CD4-positive, alpha-beta T cell (primary cell): ENCODE measurements at places on chromosomes 1 and 21. TPM values are rescaled to one million over a fixed set of nuclear protein-coding genes. Genes with fewer than 3 reads are reported as not detected.
A peak's percentile ranks its signal among the peaks of the same experiment; 100 is the strongest.

Gene ARMH1
- total RNA-seq, result 79.9 TPM

Gene CD48
- total RNA-seq, result 395 TPM

Gene PGLYRP3
- total RNA-seq, result not detected

Gene CAPZB
- 173 TPM for total RNA-seq

Gene EPS8L3
- total RNA-seq, result not detected

Gene WRAP73
- total RNA-seq, result 22.7 TPM

DNA sequence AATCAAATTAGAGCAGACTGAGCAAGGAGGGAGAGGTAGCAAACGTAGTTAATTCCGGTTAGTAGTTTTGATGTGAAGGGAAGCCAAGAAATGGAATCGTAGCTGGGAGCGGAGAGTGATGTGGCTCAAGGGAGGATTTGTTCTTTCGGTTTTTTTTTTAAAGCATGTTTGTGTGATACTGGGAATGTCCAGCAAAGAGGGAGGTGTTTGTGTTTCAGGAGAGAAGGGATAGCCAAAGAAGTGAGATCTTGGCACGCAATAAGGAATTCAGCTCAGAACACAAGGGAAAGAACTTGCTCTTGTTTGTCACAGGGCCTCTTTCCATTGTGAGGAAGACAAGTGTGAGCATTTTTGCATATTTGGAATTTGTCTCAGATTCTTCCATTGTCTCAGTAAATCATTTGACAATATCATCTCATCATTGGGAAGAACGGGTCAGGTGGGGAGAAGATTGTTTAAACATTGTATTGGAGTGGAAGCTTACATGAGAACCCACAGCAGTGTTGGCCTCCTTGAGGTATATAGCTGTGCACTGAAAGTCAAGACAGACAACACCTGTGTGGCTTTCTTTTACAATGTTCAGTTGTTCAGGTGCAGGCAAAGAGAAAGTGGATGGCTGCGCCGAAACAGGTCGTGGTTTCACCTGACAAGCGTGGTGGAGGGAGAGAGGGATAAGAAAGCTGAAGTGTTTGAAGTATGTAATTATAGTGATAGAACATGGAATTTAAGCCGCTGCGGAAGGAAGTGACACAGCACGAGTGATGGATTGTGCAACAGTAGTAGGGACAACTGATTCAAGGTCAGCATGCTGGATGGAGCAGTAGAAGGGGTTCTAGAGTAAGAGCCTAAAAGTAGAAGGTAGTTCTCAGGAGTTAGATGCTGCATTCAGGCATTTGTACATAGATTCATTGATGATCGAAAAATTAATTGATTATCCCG is 25.4 kb downstream of the FMN2 start:
- no peak for DNase-seq

- peak; percentile 66 for DNase-seq
Measured at GRCh38 chr1:154386643-154387352, 18.3 kb upstream of the IL6R start.

DNA sequence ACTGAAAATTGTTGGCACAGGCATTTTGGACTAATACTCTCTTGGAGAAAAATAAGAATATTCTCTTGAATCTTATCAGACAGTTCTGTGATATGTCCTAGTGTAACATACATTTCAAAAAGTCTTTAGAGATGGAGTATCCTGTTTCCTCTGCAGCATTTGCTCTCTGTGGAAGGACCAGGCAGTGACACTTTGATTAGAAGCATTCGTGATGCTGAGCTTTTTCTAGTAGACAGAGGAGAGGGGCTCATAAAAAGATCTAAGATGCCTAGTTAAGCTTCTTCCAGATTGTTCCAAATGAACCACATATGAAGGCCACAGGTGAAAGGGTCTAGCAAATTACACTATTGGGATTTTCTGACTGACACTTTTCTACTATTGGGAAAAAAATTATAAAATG is 120.3 kb downstream of the C1orf21 start:
- DNase-seq, result no peak

DNA sequence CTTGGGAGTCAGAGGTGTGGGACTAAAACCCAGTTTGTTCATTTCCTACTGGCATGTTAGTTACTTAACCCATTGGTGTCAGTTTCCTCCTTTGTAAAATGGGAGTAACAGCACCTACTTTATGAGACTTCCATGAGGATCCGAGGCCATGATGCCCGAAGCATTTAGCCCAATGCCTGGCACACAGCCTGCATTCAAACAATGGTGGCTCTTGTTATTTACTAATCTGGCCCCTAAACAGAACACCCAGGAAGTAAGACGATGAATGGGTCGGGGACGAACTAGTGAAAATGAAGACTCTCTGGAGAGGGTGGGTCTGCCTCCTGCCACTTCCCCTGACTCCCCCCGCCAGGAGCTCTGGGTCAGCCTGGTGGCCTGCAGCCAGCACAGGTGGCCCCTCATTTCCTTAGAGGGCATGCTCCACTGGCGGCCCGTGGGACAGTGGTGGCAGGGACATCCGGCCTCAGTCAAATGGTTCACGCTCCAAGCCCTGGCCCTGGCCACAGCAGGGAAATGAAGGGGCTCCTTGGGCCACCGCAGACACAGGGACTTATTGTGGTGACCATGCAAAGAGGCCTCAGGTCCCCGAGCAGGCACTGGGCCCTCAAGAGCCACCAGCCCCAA is 9.5 kb upstream of the TAS1R2 start:
- no peak for DNase-seq

DNA sequence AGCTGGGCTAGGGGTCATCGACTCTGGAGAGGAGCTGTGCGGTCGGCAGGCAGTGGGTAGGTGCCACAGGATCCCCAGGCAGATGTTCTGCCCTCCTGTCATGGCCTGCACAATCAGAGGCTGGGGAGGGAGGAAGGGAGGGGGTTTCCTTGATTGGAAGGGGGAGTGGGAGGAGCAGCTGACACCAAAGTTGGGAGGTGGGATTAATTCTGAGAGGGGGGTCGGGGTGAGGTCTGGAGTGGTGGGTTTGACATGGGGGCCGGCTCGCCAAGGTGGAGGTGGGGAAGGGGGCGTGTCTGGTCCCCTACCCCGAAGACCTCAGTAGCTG is 651 bp upstream of the HPCA start:
- no peak for DNase-seq

DNA sequence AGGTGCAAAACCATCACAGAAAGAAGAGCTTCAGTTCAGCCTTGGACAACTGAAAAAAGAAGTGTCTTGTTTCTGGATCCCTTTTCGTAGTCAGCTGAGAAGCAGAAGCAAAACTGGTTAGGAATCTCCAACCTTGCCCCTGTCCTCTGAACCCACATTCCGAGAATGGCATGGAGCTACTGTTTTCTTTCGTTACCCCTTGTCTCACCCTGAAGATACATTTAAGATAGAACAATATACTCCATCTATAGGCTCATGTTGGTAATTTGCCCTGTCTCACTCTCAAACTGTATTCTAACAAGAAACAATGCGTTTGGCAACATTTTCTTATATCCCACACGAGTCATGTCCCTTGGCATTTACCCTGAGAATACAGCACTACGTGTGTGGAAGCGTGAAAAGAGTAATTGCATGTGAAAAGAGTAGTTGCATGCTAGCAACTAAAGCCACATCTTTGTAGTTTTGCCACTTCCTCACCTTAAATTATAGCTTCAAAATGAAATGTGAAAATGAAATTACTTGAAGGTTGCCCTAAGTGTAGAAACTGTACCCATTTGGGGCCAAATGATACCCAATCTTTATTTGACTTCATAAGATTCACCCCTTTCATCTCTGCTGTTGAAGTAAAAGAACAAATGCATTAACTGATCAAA is 5.3 kb downstream of the SLAMF7 start:
- no peak for DNase-seq

GRCh38 chr1:9164532-9164900 is 35.6 kb upstream of the GPR157 start:
- DNase-seq, result no peak

GRCh38 chr1:17816511-17816910 is 61.4 kb downstream of the ACTL8 start:
- no peak for DNase-seq

GRCh38 chr1:111468717-111469100 is 5.1 kb upstream of the C1orf162 start:
- no peak for DNase-seq

- DNase-seq, result no peak
Measured at GRCh38 chr1:237316352-237316751, 274.4 kb downstream of the RYR2 start.

DNA sequence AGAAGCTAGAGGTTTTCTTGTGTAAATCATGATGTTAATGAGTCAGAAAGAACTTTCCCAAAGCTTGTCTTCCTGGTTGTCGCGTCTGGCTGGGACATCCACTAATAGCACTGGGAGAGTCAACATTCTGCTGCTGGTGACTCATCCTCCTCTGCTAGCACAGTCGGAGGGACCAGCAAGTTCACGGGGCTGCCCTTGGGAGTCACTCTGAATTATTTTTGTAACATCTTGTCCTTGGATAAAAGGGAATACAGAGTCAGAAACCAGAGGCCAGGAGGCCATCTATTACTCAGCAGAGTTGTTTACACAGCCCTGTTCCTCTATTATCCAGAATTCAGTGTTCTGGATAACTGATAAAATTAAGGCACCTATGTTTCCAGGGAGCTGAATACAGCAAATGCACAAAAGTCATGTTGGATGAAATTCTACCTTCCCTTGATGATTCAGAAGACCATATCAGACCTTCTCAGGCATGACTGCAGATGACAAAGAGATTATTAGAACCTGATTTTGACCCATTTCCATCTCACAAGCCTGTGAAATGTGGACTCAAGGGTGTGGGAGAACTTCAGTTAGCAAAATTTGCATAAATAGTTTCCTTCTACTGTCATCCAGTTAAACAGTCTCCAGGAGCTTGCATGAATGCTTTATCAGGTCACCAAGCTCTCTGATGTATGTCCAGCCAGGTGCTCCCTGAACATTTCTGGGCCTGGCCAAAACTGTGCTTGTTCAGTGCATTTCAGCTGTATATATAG is 68.1 kb downstream of the JAK1 start:
- peak; percentile 47 for DNase-seq

- no peak for DNase-seq
Measured at GRCh38 chr1:52792036-52792435, 50.5 kb upstream of the ZYG11A start.

GRCh38 chr1:6652986-6653385 is 28.3 kb downstream of the THAP3 start:
- DNase-seq, result no peak

DNA sequence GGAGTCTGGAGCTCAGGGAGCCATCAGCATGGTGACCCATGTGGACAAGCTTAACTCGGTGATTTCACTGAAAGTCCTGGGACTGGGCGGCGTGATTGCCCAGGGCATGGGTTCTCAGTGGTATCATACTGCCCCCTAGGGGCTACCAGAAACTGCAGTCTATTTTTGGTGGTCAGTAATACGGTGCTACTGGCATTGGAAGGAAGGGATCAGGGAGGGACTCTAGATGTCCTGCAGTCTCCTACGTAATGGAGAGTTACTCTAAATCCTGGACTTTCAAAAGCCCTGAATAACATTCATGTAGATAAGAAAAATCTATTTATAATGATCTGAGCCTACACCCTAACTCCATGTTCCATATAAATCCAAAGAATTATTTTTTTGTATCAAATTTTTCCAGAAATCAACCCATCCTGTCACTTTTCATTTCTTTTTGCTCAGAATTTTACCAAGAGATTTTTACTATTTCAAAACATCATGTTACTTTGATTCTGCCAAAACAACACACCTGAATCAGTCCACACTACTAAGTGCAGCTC is 37.3 kb downstream of the PABPC4 start:
- peak; percentile 19 for DNase-seq

DNA sequence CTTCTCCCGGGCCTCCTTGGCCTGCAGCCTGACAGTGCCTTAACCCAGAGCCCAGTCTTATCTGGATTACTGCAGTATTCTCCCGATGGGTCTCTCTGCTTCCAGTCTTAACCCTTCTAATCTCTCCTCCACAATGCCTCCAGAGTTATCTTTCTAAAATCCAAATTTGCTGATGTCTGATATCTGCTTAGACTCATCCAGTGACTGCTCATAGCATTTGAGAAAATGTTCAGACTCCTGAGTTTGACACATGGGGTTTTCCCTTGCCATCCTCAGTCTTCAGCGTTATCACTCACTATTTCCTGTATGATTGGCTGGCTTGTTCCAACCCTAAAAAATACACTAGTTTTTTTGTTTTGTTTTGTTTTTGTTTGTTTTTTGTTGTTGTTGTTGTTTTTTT is 102.0 kb downstream of the FMN2 start:
- DNase-seq, result no peak

DNA sequence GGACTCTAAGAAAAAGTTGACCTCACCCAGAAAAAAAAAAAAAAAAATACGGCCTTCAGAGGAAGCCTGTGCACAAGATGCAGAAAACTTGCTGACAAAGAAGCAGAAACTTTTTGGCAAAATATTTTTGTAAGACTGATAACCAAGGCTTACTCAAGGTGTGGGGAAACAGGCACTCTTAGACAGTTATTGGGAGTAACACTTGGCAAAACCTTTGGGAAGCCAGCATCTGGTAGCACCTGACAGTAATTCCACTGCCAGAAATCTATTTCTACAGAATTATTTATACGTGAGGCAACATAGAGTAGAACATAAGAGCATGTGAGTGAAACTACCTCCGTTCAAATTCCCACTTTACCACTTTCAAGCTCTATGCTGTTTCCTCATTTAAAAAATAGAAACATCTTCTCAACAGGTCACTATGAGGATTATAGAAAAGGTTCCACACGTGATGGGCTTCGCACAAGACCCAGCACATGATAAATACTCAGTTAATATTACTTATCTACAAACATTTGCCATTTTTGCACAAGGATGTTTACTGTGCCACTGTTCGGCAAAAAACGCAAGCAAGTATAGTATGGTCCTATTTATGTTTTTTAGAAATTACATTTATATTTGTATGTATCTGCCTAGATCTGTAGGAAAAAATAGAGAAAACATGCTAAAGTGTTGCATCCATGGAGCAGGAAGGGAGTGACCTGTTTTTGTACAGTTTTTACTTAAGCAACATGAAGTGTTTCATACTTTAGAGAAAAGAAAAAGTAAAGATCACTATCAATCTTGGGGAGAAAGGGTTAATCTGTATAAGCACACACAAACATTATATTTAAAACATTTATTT is 22.2 kb downstream of the MRPL39 start:
- no peak for DNase-seq

- no peak for DNase-seq
Measured at GRCh38 chr1:235864469-235864868, 2.2 kb downstream of the LYST start.

DNA sequence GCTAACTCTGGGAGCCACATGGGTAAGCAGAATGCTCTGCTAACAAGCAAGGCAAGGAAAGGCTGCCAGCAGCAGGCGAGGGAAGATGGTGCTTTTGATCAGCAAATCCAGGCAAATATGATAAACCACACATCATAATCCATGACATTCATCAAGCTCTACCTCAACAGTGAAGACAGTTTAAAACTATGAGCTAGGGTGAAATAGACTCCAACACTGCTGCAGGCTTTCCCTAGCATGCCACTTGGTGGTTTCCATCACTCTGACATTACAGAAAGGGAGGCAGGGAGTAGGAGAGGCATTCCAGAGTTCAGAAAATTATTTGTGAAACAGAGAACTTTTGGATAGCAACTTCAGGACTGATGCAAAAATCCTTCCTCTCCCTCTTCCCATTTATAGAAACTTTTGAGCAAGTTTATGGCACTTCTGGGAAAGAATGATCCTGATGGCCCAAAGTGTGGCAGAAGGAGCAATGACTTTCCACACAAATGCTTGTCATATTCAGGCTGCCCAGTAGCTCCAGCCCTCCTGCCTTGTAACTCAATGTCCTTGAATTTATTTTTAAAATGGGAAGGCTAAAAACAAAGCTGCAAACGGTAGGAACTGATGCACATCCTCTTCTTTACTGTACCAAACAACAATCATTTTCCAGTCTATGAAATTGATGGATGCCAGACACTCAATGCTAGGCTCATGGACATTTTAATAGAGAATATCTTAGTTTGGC is 70.8 kb downstream of the SMYD2 start:
- no peak for DNase-seq
